Left kidney (tissue), 8 donors: ENCODE measurements at places on chromosomes 6 and 20.

DNA sequence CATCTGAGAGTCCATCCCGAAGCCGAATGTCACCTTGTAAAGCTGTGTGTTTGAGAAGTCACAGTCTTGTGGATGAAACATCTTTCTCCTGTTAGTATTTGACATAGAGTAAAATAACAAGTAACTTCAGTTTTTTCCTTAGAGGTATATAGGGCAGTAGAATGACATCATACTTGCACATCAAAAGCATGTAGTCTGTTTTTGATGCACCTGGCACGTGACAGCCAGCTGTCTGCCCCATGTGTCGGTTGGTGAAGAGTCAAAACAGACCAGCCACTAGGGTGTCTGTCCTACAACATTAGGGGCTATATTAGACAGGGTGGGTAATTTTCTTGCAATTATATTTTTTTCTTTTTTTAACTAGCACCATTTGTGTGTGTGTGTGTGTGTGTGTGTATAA lies 70.2 kb downstream of the SNX9 start:
- no peak for DNase-seq

DNA sequence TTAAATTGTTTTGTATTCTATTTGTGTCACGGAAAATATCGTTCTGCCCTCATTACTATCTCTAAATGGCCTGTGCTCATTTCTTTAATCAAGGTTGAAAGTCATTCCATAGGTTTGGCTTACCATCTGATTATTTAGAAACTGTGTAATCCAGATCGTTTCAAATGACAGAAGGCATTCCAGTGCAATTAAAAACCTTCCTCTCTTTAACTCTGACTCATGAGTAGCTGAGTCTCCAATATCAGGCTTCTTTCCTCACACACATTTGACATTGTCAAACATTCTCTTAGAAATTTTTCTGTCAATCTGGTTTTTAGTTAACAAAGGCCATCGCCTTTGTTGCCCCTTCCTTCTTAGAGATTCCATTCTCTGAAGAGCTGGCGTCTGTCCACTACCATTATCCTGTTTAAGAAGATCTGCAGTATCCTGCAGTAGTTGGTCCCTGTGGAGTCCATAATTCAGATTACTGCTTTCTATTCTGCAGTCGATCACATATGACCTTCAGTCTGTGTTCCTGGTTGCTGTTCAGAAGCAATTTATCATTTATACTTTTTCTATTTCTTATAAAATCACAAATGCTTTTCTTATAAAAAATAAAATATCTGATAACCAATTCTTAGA lies 3.9 kb upstream of the TRDN start:
- no peak for DNase-seq

- DNase-seq = no peak
Measured at GRCh38 chr20:3258429-3258828, 19.4 kb upstream of the SLC4A11 start.

- DNase-seq = no peak
Measured at GRCh38 chr6:142783499-142783898, 161.5 kb downstream of the HIVEP2 start.

DNA sequence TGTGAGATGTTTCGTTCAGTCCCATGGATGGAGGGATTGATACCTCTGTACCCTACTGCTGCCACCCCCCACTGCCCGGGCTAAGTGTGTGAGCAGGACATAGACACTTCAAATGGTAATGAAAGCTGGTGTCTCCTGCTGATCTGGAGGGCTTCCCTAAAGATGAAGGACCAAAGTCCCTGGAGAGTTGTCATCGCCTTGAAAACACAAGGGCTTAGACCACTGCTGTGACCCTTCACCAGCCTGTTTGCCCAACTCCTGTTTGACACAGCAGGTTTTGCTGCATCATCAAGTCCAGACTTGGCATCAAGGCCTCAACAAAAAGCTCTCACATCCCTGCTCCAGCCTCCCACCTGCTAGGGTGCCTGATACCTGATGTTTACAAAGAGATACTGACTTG lies 57.9 kb upstream of the FAM8A1 start:
- no peak for DNase-seq

DNA sequence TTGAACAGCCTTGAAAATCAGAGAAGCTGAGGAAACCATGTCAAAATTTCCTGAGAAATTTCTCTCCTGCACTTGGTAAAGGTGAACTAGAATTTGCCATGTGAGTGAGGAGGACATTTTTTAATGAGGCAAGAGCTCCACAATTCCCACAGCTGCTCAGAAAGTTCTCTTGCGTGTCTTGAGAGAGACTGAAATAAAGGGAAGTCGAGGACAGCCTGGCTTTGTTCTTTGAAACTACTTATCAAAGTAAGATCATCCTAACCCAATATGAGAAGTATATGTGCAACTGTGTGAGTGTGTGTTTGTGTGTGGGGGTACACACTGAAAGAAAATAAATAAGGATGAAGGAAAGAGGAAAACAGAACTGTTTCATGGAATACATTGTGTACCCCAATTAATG lies 163.4 kb downstream of the SLC24A3 start:
- no peak for DNase-seq
